ENCODE measurements at places on chromosomes 5 and 9.

GRCh38 chr9:76866689-76867088 is 39.2 kb downstream of the PRUNE2 start:
- DNase-seq, result peak; percentile 78

GRCh38 chr9:109064963-109065702 is 51.8 kb upstream of the CTNNAL1 start:
- DNase-seq, result peak; percentile 26

DNA sequence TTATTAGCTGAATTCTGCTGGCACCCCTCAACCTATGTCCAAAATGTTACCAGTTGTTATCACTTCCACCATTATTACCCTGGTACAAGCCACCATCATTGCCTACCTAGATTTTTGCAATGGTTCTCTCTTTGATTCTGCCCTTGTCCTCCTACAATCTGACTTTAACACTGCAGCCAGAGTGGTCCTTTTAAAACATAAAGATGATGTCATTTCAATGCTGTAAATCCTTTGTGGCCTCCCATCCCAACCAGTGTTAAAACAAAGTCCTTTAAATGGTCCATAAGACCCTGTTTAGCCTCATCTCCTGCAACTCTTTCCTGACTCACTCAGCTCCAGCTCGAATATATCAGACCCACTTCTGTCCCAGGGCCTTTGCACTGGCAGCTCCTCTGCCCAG is 54.9 kb upstream of the FSTL4 start:
- no peak for DNase-seq

DNA sequence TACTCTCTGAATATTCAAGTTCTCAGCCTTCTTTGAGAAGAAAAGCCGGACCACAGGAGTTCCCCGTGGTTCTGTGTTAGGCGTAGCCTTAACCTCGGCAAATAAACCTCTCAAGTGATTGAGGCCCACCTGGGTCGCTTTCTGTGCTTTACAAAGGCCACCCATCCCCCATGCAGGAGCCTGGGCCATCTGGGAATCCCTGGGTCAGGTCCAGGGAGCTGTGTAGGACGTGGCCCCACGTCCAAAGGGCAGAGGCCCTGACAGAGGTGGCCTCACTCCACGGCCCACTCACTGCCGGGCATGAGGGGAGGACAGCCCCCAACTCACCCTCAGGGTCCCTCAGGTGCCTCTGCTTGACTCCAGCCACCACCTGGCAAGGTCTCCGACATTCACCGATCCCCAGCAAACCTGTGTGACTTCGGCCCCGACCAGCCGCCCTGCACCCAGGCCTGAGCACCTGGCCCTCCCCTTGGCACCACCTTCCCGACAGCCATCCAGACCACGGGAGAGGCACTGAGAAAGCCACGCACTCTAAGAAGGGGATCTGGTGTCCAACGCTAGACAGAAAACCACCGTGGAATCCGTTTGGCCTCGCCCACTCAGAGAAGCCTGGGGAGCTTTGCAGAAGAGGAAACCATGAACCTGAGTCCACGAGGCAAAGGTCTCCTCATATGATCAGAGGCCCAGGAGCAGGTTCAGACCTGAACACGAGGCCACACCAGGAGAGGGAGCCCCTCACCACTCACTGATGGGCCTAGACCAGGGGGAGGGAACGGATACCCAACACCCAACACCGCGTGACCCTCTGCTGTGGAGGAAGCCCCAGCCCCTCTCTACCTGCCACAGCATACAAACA is 4.5 kb downstream of the SLC12A7 start:
- DNase-seq, result no peak

GRCh38 chr5:9455826-9456434 is 89.9 kb downstream of the SEMA5A start:
- no peak for DNase-seq

- DNase-seq, result no peak
Measured at GRCh38 chr5:57370376-57370775, 112.2 kb downstream of the ACTBL2 start.

DNA sequence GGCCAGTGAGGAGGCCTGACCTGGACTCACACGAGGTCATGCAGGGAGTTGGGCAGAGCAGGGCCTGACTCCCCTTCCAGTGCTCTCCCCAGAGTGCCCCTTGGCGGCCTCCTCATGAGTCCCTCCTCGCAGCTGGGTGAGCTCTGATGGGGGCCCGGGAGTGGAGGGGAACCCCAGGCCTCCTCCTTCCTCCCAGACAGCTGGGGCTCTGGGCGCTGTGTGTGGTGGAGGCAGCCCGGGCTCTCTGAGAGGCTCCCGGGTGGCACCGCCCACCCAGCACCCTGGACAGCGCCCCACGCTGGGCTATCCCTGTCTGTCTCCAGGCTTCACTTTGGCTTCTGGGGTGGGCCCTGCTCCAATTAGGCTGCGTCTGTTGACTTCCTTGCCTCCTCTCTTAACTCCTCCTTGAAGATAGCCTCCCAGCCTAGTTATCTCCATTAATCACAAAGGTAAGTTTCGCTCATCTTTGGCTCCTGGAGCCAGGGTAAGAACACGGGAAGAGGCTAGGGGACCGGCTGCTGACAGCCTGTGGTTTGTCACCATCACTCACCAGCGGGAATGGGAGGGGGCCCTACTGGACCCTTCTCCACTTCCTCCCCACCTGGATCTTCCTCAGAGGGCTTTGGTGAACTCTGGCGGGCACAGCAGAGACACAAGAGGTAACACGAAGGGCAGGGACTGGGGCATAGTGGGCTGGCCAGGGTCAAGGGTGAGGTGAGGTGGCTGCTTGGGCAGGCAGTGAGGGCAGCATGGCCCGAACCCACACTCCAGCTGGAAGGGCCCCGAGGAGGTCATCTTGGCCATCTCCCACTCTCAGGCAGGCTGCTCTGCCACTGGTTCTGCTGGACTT is 13.1 kb downstream of the PSD2 start:
- peak; percentile 7 for DNase-seq

- peak; percentile 17 for DNase-seq
Measured at GRCh38 chr9:26058111-26058895, 380.1 kb upstream of the TUSC1 start.

- peak; percentile 64 for DNase-seq
Measured at GRCh38 chr5:57779383-57780223, 297.0 kb upstream of the ACTBL2 start.

- DNase-seq, result no peak
Measured at GRCh38 chr5:175686396-175686795, 28.5 kb downstream of the HRH2 start.

DNA sequence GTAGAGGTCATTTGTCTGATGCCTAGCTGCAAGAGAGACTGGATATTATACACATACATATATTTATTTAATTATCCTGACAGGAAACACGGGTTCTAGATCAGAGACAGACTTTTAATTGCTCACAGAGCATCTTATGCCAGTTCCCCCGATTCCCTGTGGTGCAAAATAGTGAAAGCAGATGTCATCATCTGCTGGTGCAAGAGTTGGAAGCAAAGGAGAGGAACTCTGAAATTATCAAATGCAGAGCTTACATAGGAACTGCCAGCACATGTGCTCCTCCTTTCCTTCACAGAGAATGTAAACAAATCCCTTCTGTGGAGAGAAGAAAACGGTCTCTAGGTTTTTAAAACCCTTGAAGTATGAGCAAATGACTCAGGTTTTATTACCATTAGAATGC is 69.3 kb downstream of the DTWD2 start:
- DNase-seq, result peak; percentile 50

- no peak for DNase-seq
Measured at GRCh38 chr9:123756484-123757106, 173.3 kb downstream of the DENND1A start.

GRCh38 chr5:76870046-76870445 is 20.2 kb downstream of the S100Z start:
- peak; percentile 12 for DNase-seq
